ENCODE measurements at places on chromosomes 2 and 18.

DNA sequence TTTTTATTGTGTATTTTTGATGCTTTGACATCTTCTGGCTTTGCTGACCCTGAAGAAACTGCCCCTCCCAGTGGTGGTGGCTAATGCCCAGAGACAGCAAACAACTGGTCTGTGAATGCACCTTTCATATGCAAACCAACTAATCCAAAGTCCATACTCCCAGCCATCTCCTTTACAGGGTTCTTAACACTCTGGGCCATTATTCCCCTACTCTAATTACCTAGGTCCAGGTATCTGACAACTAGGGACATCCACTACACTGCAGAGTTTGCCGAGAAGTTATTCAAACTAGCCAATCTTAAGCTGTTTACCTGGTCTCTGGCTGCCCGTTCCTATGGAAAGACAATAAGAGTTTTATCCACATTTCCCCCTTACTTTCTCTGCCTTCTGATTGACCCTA is 73.6 kb downstream of the FSHR start:
- no peak for DNase-seq

DNA sequence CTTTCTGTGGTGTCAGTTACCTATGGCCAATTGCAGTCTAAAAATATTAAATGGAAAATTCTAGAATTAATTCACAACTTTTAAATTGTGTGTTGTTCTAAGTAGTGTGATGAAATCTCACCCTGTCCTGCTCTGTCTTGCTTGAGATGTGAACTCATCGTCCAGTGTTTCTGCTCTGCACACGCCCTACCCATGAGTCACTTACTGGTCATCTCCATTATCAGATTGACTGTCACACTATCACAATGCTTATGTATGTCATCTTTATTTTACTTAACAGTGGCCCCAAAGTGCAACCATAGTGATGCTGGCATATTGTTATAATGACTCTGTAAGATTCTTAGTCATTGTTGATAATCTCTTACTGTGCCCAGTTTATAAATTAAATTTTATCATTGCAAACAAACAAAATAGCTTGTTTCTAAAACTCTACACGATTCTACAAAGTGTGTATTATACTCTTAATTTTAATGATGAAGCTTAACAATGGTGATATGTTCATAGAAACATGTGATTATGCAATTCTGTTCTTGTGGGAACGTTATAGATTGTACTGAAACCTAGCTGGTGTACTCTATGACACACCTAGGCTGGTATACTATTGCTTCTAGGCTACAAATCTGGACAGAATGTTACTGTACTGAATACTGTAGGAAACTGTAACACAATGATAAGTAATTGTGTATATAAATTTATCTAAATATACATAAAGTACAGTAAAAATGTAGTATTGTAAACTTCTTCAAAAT is 1086.8 kb upstream of the PIK3C3 start:
- no peak for DNase-seq

GRCh38 chr2:217610401-217610814 is 392.4 kb downstream of the TNS1 start:
- no peak for DNase-seq

DNA sequence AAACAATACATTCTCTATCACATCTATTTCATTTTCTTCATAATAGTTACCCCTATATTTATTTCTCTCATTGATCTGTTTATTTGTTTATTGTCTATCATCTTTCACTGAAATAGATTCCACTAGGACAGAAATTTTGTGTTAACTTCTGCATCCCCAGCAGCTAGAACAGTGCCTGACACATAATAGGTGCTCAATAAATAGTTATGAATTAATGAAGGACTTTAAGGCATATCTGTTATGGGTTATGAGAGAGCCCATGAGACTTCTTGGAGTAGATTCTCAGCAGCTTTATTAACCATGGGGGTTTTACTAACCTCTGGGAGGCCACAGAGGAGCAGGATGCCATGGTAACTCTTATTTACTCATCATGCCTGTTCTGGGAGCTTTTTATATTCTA is 144.6 kb downstream of the CDC42EP3 start:
- no peak for DNase-seq

DNA sequence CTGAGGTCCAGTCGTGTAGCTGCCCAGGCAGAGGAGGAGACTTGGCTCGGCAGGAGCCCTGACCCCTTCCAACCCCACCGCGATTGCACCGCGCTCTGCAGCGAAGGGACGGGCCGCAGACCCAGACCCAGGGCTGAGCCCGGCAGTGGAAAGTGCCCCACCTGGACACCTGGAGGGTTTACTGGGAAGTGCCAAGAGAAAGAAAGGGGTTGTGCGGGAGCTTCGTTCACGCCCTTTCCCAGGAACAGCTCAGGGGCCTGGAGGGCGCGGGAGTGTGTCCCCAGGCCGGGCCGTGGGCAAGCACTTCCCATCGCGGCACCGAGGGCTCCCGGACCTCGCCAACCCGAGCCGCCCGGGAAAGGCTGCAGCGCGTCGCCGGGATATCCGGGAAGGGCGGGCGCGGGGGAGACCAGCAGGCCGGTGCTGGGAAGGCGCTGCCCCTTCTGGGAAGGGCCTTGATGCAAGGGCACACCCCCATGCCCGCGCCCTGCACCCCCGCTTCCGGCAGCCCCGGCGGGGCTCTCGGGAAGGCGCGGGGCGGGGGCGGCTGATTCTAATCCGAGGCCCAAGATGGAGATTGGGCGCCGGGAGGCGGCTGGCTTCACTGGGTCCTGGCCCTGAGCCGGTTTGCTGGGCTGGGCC is 36.1 kb upstream of the MRPL33 start:
- no peak for DNase-seq

GRCh38 chr18:59623456-59624368 is 73.5 kb downstream of the CCBE1 start:
- DNase-seq = no peak

DNA sequence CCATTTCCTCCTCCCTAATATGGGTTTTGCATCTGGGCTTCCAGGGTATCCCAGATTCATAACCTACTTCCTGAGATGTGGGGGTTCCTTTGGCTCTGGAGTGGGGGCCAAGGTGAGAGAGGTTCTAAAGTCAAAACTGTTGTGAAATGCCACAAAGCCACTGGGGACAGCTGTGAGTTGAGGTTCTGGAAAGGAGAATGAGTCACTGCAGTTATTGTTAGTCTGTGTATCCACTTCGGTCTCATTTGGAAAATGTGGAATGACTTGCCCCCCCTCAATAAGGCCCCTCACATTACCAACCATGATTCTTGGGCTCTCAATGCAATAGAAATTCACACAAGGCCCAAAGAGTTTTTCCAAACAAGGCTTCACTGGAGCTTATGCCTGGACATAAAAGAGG is 51.1 kb upstream of the LGALSL start:
- DNase-seq = no peak

DNA sequence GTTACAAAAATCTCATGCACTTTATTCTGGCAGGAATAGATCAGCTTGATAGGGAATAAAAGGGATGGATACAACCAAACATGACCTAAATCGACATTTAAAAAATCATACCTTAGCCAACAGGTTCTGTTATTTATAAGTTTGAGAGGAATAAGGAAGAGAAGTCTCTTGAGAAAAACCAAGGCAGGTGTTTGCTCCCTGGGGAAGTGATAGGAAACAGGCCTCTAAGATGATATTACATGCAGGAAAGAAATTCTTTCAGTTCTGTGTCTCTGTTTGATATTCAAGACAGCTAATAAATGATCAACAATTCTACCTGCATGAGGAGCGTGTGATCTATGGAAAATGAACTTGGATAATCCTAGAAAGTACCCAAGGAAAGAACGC is 184.8 kb upstream of the ZEB2 start:
- DNase-seq = no peak

DNA sequence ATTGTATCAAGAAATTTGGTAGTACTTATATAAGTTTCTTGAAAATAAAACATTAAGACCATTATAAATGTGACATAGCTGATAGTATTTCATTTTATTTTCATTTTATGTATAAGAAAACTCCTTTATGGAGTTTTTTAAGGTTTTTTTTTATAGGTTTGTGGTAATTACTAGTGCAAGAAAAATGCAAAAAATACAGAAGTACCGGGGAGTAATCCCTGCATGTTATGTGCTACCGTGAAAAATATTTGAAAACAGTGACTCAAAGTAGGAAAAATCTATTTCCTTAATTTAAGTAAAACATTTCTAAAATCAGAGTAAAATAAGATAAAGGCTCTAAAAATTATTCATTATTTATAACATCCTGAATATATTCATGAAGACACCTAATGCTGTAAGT is 21.6 kb downstream of the ZSWIM2 start:
- DNase-seq = no peak

DNA sequence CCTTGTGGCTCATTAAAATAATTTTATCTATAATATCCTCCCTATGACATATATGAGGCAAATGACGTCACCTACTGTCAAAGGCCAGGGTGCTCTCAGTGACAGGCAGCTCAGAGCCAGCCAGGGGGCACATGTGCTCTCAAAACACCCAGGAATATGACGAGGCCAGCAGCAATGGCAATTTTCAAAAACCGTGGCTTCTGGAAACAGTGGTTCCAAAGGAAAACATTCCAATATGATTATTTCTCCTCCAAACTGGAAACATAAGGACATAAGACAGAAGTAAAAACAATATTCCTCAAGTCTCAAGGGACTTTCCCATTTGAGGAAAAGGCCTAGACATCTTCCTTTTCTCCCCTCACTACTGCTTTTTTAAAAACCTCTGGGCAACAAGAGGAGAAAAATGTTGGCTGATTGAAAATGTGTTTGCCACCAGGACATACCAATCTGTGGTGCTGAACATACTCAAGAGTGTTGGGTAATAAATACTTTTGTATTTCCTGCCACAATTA is 40.8 kb downstream of the RNF152 start:
- DNase-seq = no peak

Data from HuH-7.5 (cell line).